Stomach (tissue), 19 donors: ENCODE measurements at places on chromosomes 4 and X.

- no peak for DNase-seq
These were observed 200.6 kb downstream of the MAPK10 start for GRCh38 chr4:86159216-86159615.

DNA sequence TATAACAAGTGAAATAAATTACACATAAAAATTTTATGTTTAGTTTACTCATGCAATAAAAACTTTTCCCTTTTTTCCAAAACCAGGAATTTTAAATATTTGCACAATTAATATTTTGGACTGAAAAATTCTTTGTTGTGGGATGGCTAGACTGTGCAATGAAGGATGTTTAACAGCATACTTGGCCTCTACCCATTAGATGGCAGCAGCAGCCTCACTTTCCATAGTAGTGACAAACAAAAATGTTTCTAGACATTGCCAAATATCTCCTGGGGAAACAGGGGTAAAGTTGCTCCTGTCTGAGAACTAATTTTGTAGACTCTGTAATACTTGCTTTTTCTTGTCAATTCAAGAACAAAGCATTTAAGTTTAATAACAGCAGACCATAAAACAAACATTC is 49.8 kb downstream of the SCLT1 start:
- peak; percentile 23 for DNase-seq

GRCh38 chr4:71765350-71765749 is 18.5 kb downstream of the GC start:
- no peak for DNase-seq

DNA sequence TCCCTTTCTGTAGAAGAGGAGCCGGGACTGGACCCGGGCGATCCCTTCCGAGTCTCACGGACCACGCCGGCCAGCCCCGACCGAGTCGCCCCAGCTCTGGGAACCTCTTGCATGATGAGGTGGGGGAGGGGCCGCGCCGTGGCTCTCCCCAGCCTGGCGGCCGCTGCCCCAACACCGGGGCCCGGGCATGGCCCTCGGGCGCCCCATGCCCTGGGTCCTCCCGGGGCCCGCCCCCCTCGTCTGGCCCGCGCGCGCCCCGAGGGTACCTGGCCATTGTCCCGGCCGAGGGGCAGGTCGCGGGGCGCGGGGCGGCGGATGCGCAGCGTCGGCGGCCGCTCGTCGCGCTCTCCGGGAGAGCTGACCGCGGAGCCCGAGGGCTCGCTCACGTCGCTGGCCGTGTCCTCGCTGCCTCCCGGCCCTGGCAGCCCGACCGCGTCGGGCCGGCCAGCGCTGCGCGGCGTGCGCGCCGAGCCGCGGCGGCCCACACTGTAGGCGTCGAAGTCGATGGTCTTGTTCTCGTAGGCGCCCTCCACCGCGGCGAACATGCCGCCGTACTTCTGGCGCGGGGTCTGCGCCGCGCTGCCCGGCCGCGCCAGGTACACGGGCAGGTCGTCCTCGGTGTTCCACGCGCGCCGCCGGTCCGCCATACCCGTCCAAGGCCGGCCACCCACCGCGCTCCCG is 423 bp downstream of the CRMP1 start:
- DNase-seq = no peak

DNA sequence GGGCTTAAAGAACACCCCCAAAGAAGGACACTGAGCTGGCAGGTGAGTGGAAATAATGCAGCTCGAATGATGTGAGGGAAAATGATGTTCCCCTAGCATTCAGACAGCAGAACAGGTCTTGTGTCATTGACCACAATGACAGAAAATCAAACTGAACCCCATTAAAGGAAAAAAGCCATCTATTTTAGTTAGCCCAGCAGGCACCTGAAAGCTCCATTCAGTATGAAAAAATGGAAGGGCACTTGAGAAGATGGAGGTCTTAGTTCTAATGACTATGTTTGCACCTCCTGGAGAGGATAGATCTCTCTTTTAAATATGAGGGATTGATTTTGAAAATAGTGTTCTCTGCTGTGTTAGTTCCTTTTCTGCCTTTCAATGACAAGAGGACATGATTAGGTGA is 323.1 kb downstream of the NKX6-1 start:
- DNase-seq = no peak
